Osteocyte (in vitro differentiated cells): ENCODE measurements at places on chromosomes 16 and 17. TPM values are rescaled to one million over a fixed set of nuclear protein-coding genes. Genes with fewer than 3 reads are reported as not detected.
A peak's percentile ranks its signal among the peaks of the same experiment; 100 is the strongest.

DNA sequence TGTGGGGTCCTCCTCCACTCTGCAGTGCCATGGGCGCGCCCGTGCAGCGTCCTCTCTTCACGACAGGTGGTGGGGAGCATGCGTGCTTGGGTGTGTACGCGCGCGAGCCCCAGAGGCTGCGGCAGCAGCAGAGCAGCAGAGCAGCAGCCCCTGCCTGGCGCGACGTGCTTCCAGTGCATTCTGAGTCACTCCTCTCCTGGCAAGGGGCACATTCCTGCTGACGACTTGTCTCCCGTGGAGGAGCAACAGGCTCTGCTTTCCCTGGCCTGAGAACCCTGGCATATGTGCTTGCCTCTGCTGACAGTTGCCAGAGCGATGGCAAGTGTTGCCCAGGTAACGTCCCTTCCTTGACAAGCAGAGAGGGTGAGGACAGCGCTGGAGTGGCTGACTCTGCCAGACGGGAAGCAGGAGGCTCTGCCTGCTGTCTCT is 133.8 kb upstream of the PLCG2 start:
- peaks cover 56% of the 10 kb centered on the region for H3K4me1 ChIP-seq
- no peak overlapping the region for H3K4me3 ChIP-seq
- DNase-seq: peak; percentile 91
- no peaks in the 10 kb centered on the region for H3K36me3 ChIP-seq
- H3K27me3 ChIP-seq: no peaks in the 10 kb centered on the region

The KRTAP9-8 gene
- total RNA-seq: not detected in 2 replicates

The NAT9 gene
- total RNA-seq: 48.6 and 52.5 TPM in 2 replicates

DNA sequence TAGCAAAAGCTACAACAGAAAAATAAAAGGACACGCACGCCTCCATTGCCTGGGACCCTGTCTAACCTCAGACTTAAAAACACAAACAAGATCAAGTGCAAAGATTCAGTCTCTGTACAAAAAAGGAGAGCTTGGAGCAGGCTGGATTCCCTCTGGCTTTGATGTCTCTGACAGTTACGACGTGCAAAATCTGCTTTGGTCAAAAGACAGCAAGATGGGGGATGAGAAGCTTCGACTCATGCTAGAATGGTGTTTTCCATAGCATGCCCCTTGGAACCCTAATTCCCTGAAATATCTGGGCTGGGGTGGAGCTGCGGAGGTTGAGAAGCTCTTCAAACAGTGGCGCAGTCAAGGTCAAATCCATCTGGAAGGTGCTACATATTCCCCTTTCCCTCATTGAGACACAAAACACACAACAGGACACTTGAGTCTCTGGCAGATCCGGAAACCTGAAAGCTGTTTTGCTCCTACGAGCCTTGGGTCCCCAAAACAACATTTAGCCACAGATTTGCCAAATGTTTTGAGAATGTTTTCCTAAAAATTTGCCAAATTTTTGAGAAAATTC is 9.1 kb downstream of the MYH11 start:
- no peaks in the 10 kb centered on the region for H3K36me3 ChIP-seq
- H3K27ac ChIP-seq: no peak overlapping the region
- DNase-seq: no peak
- H3K4me1 ChIP-seq: no peaks in the 10 kb centered on the region
- peaks cover 31% of the 10 kb centered on the region for H3K27me3 ChIP-seq

DNA sequence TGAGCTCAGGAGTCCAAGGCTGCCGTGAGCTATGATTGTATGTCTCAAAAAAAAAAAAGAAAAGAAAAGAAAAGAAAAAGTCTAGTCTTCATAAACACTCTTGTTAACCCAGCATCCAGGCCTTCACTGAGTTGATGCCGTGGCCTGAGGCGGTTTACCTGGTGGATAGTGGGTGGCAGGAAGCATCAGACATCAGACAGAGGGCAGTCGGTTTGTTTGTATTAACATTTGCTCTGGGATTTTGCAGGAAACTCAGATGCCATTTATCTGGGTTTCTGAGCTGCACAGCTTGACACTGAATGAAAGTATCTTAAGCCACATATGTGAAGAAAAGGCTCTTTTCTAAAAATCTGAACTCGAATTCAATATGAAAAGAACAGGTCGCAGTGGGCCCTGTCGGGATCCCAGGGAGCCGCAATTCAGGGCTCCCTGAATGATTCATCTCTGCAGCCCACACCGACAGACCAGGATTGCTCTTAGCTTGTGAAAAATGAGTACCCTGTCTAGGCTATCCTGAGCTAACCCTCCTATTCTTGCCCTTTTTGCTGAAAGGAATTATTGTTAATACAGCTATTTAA is 1.1 kb upstream of the DBNDD1 start:
- no peaks in the 10 kb centered on the region for H3K36me3 ChIP-seq
- H3K27ac ChIP-seq: peak overlapping the region; percentile 67
- peaks cover 24% of the 10 kb centered on the region for H3K4me1 ChIP-seq
- no peak for DNase-seq
- peak overlapping the region; percentile 66 for H3K4me3 ChIP-seq
- no peaks in the 10 kb centered on the region for H3K27me3 ChIP-seq

GRCh38 chr16:72537664-72538063 is 365.7 kb upstream of the PMFBP1 start:
- no peaks in the 10 kb centered on the region for H3K27me3 ChIP-seq
- H3K4me1 ChIP-seq: peaks cover 50% of the 10 kb centered on the region
- H3K4me3 ChIP-seq: no peak overlapping the region
- peak overlapping the region; percentile 91 for H3K27ac ChIP-seq

GRCh38 chr17:82412535-82413520 is 5.3 kb upstream of the HEXD start:
- H3K4me3 ChIP-seq: no peak overlapping the region
- no peak overlapping the region for H3K27ac ChIP-seq
- peaks cover 20% of the 10 kb centered on the region for H3K4me1 ChIP-seq
- no peaks in the 10 kb centered on the region for H3K27me3 ChIP-seq
- peaks cover 4% of the 10 kb centered on the region for H3K36me3 ChIP-seq
- no peak for DNase-seq

The NOG gene
- not detected in 2 replicates for total RNA-seq

DNA sequence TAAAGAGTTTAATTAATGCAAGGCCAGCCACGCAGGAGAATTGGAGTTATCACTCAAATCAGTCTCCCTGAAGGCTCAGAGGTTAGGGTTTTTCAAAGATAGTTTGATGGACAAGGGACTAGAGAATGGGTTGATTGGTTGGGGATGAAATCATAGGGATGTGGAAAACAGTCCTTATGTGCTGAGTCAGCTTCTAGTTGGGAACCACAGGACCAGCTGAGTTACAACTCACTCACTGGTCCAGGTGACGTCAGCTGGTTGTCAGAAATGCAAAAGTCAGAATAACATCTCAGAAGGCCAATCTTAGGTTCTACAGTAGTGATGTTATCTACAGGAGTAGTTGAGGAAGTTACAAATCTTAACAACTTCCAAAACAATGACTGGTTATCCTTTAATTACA is 47.6 kb downstream of the CPD start:
- H3K27me3 ChIP-seq: no peaks in the 10 kb centered on the region
- peaks cover 18% of the 10 kb centered on the region for H3K4me1 ChIP-seq
- H3K36me3 ChIP-seq: peaks cover 49% of the 10 kb centered on the region
- no peak overlapping the region for H3K27ac ChIP-seq
- no peak for DNase-seq

The PAFAH1B1 gene
- total RNA-seq: 136 and 138 TPM in 2 replicates

- DNase-seq: no peak
- no peaks in the 10 kb centered on the region for H3K4me1 ChIP-seq
- peaks cover 16% of the 10 kb centered on the region for H3K27me3 ChIP-seq
- no peak overlapping the region for H3K4me3 ChIP-seq
- no peaks in the 10 kb centered on the region for H3K36me3 ChIP-seq
- H3K27ac ChIP-seq: no peak overlapping the region
These were observed 9.4 kb downstream of the TOX3 start for GRCh38 chr16:52537516-52537915.

DNA sequence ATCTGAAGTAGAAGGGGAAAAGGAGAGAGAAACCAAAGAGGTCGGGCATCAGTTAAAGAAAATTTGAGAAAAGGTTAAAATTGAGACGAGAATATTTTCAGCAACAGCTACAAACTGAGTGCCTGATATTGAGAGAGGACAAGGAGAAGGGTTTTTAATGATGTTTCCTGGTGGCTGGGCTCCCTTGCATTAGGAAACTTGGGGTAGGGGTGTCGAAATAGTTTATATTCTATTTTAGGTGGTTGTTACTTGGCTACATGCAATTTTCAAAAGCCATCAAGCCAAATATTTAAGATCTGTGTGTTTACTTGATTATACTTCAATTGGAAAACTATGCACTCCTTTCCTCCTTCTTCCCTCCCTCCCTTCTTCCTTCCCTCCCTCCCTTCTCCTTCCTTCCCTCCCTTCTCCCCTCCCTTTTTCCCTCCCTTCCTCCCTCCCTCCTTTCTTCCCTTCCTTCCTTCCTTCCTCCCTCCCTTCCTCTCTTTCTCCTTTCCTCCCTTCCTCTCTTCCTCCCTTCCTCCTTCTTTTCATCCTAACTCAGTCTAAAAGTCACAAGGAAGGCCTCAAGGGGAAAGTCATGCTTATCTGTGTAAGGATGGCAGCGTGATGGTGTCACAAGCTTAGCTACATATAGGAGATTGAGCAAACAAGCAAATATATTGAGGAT is 1.8 kb upstream of the APOH start:
- no peaks in the 10 kb centered on the region for H3K4me1 ChIP-seq
- peaks cover 21% of the 10 kb centered on the region for H3K27me3 ChIP-seq
- no peak for DNase-seq
- H3K4me3 ChIP-seq: no peak overlapping the region
- H3K36me3 ChIP-seq: no peaks in the 10 kb centered on the region

GRCh38 chr17:19303367-19303776 is 59.2 kb downstream of the B9D1 start:
- peaks cover 11% of the 10 kb centered on the region for H3K4me1 ChIP-seq
- H3K36me3 ChIP-seq: no peaks in the 10 kb centered on the region
- H3K27ac ChIP-seq: no peak overlapping the region

GRCh38 chr17:77009877-77010276 is 130.9 kb upstream of the SEC14L1 start:
- no peak overlapping the region for H3K4me3 ChIP-seq
- no peaks in the 10 kb centered on the region for H3K4me1 ChIP-seq
- H3K27ac ChIP-seq: no peak overlapping the region
- H3K27me3 ChIP-seq: peaks cover 34% of the 10 kb centered on the region

The ZNF629 gene
- total RNA-seq: 26.7 and 27.2 TPM in 2 replicates

The EDC4 gene
- total RNA-seq: 68.2 and 75.4 TPM in 2 replicates

The FAM171A2 gene
- 26.1 and 26.9 TPM in 2 replicates for total RNA-seq

DNA sequence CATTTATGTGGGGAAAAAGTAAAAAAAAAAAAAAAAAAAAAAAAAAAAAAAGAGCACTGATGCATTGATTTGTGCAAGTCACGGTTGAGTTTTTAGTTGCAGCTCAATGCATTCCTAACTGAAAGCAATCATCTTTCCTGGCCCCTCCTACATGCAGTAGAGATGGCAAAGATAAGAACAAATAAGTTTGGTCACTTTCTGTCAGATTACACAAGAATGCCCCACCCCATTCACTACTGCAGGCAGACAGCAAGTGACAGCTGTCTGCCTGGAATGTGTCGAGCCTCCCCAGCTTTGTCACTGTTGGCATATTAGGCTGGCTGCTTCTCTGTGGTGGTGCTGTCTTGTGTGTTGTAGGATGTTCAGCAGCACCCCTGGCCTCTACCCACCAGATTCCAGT is 243.5 kb downstream of the FOXL1 start:
- no peak overlapping the region for H3K4me3 ChIP-seq
- no peaks in the 10 kb centered on the region for H3K36me3 ChIP-seq
- peaks cover 32% of the 10 kb centered on the region for H3K4me1 ChIP-seq
- H3K27me3 ChIP-seq: no peaks in the 10 kb centered on the region
- no peak for DNase-seq

The DNAH17 gene
- total RNA-seq: 0.52 and 0.54 TPM in 2 replicates

DNA sequence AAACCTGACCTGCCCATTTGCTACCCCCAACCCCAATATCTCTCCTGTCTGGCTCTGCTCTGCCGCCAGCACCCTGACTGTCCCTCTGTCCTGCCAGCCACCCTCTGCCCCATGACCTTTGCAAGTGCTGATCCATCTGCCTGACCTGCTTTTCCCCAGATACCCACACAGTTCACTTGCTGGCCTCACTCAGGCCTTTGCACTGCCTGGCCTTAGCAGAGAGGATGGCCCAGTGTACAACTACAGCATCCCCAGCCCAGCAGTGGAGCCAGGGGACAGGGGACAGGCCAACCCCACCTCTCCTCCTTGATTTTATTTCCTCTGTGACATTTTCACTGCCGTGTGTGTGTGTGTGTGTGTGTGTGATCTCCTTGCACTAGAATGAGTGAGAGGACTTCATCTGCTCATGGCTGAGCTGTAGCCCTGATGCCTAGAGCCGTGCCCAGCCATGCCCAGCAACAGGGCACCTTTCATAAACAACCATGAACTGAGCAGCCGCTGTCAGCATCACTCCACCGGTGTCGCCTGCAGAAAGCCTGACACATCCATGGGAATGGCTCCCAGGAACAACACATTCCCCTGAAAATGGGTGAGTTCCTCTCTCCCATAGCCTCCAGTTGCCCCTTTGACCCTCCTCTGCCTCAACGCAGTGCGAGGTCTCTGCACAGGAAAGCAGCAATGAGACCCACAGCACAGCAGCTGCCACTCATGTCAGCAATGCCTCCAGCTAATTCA is 36.0 kb upstream of the RBFOX3 start:
- H3K36me3 ChIP-seq: no peaks in the 10 kb centered on the region
- H3K27me3 ChIP-seq: peaks cover 54% of the 10 kb centered on the region
- no peaks in the 10 kb centered on the region for H3K4me1 ChIP-seq
- H3K27ac ChIP-seq: no peak overlapping the region

DNA sequence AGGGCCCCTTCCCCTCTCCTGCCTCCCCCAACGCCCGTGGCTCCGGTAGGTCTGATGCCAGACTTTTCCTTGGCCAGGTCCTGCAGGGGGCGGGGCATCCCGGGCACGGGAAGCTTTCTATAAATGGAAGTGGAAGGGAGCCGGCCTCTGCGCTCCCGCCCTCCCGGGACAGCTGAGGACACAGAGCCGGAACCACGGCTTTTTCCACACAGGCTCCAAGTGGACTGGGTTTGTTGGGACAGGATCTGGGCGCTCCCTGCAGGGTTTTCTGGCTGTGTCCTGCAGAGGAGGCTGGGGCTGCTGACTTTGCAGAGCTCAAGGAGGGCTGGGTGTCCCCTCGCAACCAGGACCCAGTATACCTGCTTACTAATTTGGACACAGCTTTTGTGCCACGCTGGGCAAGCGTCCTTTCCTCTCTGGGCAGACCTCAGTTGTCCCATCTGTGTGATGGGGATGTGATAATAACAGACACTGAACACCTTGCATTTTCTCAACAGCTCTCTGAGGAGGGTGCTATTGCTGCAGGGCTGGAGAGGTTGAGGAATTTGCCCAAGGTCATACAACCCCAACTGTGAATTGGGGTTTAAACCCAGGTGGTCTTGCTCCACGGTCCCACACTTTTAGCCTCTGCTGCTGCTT is 1.8 kb downstream of the TNS4 start:
- no peaks in the 10 kb centered on the region for H3K27me3 ChIP-seq
- peaks cover 28% of the 10 kb centered on the region for H3K4me1 ChIP-seq
- H3K36me3 ChIP-seq: no peaks in the 10 kb centered on the region
- H3K27ac ChIP-seq: peak overlapping the region; percentile 89
- DNase-seq: no peak

The KRT12 gene
- total RNA-seq: not detected in 2 replicates
